SHP77 treated with DMSO at 0.1 percent for 48 hours (cell line): ENCODE measurements at places on chromosomes 4 and X.

GRCh38 chrX:50372966-50373365 is 97.7 kb downstream of the DGKK start:
- DNase-seq, result no peak

DNA sequence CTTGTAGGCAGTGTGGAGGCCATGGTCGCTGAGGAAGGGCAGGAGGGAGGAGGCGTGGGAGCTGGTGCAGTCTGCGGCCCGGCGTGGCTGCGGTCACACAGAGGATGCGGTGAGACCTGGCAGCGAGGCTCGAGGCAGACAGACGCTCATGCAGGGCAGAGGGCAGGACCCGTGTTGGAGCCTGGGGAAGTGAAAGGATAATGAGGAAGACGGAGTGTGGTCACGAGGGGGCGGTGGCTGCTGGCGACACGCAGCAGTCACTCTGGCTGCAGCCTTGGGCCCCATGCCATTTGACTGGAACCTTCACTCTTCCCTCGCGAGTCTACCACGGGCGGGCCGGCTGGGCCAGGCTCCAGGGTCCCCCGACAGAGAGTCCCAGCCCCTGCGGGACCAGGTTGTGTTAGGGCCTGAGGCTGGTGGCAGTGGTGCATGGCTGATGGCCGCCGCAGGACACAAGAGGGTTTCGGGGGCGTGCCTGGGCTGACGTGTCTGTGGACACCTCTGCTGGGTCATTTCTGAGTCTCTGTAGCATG is 68.8 kb upstream of the HGFAC start:
- DNase-seq, result no peak

GRCh38 chrX:56796641-56797395 is 67.8 kb downstream of the NBDY start:
- no peak for DNase-seq

DNA sequence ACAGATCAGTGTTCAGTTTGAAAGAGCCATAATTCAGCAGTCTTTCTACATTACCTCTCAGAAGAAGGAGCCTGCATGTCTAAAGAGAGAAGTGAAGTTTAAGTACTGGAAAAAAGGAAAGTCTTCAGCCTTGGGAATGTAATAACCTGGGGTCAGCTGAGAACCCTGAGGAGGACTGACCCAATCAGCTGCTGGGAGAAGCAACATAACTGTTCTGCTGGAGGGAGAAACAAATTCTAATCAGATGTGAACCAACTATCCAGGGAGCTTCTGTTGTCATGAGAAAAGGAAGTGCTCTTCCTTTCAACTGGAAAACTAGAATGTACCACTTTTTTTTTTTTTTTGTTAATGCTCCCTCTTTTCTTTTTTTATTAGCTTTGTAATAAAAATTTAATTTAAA is 64.5 kb upstream of the PDE5A start:
- no peak for DNase-seq
